ENCODE measurements at places on chromosomes 5 and 9. TPM values are rescaled to one million over a fixed set of nuclear protein-coding genes. Genes with fewer than 3 reads are reported as not detected.

The CD274 gene
- 1.3 TPM for total RNA-seq

DNA sequence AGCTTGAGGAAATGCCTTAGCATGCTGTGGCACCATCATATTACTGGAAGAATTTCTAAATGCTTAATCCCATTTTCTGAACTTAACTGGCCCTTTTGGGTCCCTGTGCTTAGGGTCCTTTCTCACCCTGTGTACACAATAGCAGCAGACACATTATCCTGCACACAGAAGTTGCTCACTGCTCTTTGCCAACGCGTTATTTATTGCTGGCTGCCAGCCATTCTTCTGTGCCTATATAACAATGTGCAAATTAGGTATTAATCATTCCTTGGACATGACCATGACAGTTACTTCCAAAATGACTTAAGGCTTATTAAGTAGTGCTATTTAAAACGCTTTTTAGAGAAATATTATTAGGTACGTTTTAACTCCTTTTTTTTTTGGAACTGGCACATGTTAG is 134.7 kb downstream of the FBN2 start:
- DNase-seq: no peak

GRCh38 chr5:139426203-139426885 is 13.0 kb downstream of the DNAJC18 start:
- no peak for DNase-seq

The FLT4 gene
- 24.2 TPM for total RNA-seq

GRCh38 chr5:32210151-32210550 is 36.0 kb upstream of the GOLPH3 start:
- DNase-seq: no peak

The THBS4 gene
- total RNA-seq: 14.1 TPM

DNA sequence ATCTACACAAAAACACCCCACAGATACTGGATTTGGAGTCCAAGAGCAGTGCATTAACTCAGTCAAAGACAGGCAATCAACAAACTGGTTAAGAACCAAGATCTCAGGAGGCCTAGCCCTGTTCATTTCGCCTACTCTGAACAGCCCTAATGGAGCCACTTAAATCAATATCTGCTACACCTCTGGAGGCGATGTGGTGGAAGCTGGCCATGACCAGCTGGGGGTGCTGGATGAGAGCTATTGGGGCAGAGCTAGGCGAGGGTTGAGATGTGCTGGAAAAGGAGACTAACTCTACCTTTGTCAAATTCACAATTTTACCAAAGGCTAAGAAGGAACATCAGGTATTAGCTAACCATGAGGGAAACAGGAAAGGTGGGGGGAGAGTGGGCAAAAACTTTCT is 23.3 kb upstream of the ARSB start:
- DNase-seq: no peak
